Lung (tissue), 17 donors: ENCODE measurements at places on chromosomes 6 and 20. TPM values are rescaled to one million over a fixed set of nuclear protein-coding genes. Genes with fewer than 3 reads are reported as not detected.

The EYS gene
- 0.17 TPM for total RNA-seq

The GLP1R gene
- total RNA-seq = 0.18 TPM

The ACTL10 gene
- total RNA-seq = 0.26 TPM

The SLC44A4 gene
- 66.4 TPM for total RNA-seq

The NR2E1 gene
- not detected for total RNA-seq

The HDGFL1 gene
- not detected for total RNA-seq

The FITM2 gene
- total RNA-seq = 19.7 TPM

The ADGRB3 gene
- 24.6 TPM for total RNA-seq

The DXO gene
- 11.9 TPM for total RNA-seq

DNA sequence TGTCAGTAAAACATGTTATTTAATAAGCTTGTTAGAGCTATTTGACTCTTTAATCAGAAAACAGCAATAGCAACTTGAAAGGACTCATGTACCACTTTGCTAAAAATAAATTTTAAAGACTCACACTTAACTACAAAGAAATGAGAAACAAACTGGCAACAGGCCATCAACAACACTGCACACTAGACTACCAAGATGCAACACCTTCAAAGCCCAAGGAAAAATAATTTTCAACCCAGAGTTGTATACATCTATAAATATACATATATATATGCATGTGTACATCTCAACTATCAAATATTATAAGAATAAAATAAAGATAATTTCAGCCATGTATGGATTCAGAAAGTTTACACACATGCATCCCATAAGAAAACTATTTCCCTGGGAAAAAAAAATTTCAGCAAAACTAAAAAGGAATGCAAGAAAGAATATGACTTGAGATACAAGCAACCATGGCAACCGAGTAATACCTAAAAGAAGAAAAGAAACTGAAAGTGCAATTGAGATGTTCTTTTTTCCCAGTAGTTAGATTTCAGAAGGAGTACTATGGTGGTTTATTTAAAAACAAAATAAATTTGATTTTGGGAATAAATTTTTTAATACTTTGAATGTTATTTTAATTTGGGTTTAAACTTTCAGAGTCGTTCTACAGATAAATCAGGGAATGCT, 303.8 kb downstream of the UBE3D start:
- DNase-seq = no peak

- DNase-seq = no peak
Measured at GRCh38 chr6:20481281-20481680, 53.0 kb upstream of the CDKAL1 start.

GRCh38 chr6:16318538-16318937, 80.2 kb downstream of the GMPR start:
- DNase-seq = no peak

DNA sequence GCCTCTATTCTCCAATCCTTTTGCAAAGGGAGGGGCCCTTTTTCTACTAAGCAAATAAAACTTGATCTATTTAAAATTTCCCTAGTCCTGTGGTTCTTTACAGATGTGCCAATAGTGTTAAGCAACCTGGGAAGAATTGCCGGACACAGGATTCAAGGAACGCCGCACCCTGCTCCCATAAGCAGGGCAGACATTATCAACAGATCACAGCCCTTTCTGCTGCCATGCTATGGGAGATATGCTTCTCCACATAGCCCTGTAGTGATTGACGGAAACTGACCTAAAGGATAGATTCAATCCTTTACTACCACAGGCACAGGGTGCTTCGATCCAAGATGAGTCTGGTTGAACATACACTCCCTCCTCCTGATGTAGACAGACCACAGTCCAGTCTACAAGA, 118.4 kb upstream of the TRAF3IP2 start:
- DNase-seq = no peak

GRCh38 chr20:19540392-19540791, 217.7 kb upstream of the RIN2 start:
- peak; percentile 31 for DNase-seq

DNA sequence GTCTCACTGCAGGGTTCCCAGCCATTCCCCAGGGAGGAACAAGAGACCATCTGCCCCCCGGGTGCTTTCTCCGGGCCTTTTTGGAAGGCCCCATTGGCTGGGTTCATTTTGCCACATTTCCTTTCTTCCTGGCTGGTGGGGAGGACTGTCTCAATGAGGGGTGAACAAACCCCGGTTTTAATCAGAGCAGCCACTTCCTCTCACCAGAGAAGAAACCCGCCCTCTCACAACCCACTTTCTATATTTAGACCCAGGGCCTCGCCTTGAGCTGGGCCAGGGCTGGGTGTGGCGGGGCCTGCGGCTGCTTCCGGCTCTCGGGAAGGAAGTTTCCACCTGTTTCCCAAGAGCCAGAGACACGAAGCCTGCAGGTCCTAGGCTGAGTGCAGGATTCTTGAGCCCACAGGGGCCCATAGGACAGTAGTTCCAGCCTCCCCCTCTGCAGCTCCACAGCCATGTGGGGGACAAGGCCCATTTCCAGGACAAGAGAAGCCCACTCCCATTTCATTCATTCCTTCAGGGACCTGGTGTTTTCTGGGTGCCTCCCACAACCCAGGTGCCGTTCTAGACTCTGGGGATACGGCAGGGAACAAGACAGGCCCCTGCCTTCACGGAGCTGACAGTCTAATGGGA, 41.8 kb downstream of the RBM38 start:
- peak; percentile 43 for DNase-seq

DNA sequence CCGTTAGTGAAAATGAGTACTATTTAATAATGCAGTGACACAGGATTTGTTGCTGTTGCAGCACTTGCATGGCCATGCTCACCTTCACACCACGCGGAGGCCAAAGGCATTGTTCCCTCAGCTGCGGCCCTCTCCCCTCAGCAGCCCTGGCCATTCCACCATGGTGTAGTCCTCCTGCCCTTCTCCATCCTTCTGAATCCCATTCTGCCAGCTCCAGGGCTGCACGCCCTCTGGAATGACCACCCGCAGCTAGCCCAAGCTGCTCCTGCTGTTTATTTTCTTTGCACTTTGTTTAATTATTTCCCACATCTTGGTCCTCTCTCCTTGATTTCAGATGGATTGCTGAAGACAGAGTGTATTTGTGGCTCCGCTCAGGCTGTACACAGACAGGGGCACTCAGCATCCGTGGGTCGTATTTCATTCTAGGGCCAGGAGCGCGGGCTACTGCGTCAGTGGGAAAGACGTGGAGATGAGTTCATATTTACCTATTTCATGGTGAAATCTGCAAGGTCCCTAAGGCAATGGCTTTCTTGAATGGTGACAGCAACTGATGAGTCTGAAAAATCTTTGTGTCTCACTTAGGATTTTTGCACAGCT, 81.4 kb upstream of the DUSP22 start:
- DNase-seq = no peak

GRCh38 chr6:20969551-20969950, 435.3 kb downstream of the CDKAL1 start:
- no peak for DNase-seq

DNA sequence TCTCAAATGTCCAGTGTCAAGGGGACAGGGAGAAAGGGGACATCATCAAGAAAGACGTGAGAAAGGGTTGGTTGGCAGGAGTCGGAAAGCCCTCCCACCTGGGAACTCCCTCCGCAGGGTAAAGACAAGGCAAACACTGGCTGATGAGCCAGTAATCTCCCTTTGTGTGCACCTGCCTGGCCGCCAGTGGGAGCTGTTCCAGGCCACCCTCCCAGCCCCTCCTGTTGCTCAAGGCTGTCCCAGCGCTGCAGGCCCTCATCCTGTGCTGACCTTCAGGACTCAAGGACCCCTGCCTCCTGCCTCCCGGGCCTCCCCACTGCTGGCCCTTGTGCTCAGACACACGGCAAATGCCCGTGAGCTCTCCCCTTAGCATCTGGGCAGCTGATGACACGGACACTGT, 7.4 kb downstream of the FRMD1 start:
- no peak for DNase-seq

- DNase-seq = peak; percentile 71
Measured at GRCh38 chr20:56943946-56944945, 315.1 kb downstream of the TFAP2C start.

DNA sequence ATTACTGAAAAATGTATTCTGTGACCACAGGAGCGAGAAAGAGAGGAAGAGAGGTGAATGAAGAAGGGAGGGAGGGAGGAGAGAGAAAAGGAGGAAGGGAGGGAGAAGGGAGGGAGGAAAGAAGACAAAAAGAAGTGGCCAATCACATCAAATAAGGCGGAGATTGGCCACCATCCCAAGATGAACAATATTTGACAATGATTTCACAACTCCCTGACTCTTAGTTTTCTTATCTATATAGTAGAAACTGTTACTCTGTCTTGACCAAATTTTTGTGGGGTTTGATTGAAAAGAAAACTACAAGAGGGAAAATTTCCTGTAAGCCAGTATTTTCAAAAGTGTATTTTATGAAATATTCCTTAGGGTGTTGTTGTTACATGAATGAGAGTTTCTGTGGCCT, 52.6 kb downstream of the FOXA2 start:
- no peak for DNase-seq

DNA sequence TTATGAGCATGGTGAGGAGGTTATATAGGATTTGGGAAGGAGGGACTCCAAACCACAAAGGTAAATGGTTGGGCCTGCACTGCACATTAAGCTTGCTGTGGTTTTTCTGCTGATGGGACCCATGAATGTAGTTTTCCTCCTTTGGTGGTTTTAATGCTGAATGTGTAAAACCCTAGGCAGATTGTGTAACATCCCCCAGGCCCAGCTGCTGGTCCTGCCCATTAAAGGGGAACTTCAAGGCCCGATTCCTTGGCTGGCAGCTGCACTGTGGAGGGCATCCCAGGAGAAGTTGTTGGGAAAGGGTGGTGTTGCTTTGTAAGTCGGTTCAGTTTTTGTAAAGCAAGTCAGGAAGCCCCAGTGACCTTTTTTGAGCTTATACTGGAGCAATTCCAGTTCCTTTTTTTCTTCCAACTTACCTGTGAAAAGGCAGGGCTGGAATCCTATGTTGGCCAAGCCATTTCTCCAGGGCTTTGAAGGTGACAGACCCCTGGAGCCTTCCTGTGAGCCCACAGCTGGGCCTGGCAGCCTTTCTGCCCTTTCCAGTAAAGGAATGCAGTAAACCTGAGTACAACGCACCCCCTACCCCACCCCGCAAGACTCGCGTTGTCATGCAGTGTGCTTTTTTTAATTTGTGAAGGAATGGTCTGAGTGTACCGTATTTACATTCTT, 43.1 kb upstream of the NAA20 start:
- peak; percentile 90 for DNase-seq

DNA sequence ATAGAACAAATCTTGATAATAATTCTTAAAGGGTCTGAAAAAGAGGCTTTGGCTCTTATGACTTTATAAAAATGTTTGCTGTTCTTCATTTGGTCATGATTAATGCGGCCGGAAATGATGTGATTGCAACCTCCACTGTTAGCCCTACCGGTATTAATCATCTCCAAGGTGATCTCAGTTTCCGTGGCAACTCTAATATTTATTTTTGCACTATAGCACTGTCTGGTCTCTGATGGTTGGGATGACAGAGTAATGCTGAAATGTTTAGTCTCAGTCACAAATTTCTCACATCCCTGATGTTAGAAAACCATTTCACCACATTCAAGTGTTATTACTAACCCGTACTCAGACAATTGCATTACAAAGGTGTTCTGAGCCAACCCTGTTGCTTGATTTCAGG, 87.4 kb downstream of the TMEM200A start:
- no peak for DNase-seq

- DNase-seq = no peak
Measured at GRCh38 chr20:15889514-15890256, 683.6 kb downstream of the KIF16B start.

GRCh38 chr6:39076623-39077535, 28.3 kb downstream of the GLP1R start:
- DNase-seq = peak; percentile 6

DNA sequence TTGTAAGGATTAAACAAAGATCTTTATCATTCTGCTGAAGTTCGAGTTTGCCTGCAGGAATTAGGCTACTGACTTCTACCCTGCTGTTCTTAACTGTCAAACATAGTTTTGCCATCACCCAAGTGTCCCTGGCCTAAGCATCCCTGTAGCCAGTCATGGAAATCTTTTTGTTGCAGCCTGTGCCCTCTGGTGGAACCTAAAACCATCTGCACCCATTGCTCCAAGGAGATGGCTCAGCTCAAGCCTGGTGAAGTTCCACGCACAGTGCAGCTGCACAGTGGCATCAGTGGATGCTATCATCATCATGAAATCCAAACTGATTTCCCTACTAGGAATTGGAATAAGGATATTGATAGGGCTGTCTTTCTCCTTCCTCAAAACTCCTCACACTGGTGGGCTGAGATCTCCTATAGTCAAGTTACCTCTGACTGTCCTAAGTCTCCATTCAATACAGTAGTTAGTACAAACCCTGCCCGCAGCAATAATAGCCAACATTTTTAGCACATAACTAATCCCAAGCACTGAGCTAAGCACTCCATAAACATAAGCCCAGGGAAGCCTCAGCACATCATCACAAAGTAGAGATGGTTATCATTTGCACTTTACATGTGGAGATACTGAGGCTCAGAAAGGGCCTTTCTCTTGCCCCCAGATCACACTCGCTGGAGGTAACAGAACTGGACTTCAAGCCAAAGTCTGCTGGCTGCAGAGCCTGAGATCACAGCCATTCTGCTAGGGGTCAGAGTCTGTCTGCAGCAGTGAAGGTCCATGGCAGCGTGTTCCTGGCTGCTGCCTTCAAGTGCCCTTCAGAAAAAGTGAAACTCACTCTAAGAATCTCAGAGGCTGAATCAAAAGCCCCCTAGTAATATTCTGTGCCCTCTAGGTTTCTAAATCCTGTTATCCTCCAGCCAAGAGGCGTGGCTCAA, 77.2 kb upstream of the MC3R start:
- DNase-seq = peak; percentile 67
